Kidney (tissue), 22 donors: ENCODE measurements at places on chromosomes 12 and 14.

DNA sequence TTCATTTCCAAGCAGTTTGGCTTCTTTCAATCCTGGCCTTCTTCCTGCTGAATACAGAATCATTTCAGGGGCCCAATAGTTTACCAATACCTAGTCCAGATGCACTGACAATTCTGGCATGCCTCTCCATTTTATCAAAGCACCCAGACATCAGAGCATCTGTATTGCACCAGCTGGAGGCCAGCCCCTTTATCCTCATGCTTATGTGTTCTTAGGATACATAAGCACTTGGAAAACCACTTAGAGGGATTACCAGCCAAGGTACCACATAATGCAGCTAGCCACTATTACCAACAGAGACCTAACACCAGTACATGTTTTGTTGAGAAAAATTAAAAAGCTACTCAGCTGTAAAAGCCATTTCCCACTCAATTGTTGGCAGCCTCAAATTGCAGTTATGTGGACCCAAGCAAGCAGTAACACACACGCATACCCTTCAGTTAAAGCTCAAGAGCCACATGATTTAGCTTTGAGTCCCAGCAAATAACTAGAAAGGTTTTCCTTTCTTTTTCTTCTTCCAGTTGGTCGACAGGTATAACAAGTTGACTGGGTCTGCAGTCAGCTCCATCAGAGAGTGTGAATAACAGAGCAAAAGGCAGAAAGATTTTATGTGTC, 263.8 kb downstream of the DIO2 start:
- no peak for DNase-seq

- DNase-seq: no peak
Observed at GRCh38 chr12:28059668-28060067, 87.1 kb upstream of the PTHLH start.

DNA sequence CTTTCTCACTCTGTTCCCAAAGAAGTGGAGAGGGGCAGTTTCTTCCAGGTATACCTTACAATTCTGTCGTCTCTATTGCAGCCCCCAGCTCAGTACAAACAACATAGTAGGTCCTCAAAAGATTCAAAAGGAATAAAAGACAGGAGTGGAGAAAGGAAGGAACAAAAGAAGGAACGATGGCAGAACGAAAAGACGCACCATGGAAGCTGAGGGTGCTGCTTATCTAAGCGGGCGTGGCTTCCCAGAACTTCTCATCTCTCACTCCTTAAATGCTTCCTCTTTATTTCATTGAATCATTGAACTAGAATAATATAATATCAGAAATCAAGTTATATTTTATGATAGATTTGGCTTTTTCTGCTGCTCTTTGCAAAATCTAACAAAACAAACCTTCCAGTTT, 13.7 kb upstream of the LTA4H start:
- no peak for DNase-seq

DNA sequence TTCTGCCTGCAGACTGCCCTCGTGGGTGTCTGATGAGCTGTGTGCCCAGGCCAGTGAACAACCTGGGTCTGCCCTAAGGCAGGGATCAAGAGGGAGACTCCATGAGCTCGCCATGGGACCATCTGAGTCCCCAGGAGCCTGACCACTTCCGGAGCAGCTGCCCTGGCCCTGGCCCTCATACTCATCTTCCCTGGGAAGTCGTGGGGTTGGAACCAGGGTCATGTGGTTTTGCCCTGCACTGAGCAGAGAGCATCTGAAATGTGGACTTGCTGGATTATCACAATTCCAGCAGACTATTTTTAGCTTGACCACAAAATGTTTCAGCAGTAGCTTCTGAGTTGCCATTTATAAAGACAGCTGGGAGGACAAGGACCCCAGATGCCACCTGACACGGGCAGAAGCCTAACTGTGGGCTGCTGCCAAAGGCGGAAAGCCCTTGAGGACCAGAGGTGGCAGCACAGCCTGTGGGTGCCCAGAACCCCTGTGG, 6.7 kb downstream of the BTBD6 start:
- peak; percentile 60 for DNase-seq

GRCh38 chr14:102646615-102647014, 54.2 kb downstream of the RCOR1 start:
- no peak for DNase-seq
